Fibroblast of gingiva (primary cell): ENCODE measurements at places on chromosomes 3 and 15.

DNA sequence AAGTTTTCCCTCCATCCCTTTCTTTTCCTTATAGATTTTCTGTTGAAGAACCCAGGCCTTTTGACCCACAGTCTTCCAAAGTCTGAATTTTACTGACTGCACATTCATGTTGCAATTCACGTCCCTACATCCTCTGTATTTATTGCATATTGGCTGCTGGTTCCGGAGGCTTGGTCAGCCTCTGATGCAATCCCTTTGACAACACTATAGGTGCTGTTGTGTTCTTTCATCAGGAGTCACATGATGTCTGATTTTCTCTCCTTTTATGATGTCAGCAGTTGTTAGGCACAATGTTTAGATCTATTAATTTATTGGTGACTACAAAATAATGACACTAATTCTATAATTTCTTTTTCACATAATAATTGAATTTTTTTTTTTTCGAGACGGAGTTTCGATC is 8.7 kb downstream of the CYP1A1 start:
- no peak for DNase-seq

DNA sequence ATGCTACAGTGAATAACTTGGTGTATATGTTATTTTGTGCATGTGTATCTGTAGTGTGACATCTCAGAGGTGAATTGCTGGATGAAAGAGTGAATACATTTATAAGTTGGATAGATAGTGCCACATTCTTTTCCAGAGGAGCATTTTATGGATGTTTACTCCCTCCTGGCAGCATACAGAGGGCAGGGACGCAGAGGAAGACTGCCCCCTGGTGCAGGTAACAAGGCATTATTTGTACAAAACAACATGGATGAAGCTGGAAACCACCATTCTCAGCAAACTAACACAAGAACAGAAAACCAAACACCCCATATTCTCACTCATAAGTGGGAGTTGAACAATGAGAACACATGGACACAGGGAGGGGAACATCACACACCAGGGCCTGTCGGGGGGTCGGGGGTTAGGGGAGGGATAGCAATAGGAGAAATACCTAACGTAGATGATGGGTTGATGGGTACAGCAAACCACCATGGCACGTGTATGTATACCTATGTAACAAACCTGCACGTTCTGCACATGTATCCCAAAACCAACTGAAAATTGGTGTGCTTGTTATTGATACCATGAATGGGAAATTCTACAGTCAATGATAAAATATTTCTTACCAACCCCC is 57.9 kb upstream of the CTXND1 start:
- DNase-seq = no peak

DNA sequence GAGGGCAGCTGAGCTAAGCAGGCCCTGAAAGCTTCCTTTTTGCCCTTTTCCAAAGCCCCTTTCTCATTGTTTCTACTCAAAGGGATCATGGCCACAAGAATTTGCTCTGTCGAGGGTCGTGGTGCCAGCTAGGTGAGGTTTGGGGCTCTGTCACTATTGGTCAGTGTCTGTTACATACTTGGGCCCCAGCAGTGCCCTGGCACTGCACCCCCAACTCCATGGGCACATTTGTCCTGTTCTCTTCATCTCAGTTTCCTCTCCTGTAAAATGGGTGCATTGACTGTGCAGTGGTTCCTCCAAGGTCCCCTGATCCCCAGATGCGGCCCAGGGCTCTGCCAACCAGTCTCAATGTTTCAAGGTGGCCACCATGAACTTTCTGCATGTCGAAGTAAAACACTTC is 62.1 kb downstream of the SLC6A6 start:
- DNase-seq = no peak

- DNase-seq = no peak
These were observed 20.8 kb upstream of the VPS8 start for GRCh38 chr3:184791171-184791570.

DNA sequence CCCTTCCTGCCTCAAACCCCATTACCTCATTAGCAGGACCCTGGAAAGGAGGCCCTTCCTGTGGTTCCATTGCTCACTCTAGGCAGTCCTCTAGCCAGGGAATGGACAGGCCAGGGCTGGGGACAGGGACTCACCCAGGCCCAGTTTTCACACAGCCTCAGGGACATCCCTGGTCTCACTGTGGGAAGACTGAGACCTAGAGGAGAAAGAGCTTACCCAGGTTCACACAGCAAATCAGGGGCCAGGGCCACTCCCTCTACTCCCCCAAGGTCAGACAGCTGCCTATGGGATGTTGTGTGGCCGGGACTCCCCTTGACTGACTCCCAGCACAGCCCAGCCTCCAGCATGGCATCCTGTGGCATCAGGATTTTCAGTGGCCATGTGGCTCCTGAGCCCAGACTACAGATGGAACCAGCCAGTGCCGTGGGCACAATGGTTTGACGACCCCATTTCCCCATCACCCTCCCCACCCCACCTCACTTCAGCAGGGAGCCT is 49.3 kb downstream of the ADAMTS7 start:
- DNase-seq = no peak
